ENCODE measurements at places on chromosomes 1 and 21.

GRCh38 chr1:228919914-228920313 is 184.6 kb downstream of the RHOU start:
- no peak for DNase-seq

DNA sequence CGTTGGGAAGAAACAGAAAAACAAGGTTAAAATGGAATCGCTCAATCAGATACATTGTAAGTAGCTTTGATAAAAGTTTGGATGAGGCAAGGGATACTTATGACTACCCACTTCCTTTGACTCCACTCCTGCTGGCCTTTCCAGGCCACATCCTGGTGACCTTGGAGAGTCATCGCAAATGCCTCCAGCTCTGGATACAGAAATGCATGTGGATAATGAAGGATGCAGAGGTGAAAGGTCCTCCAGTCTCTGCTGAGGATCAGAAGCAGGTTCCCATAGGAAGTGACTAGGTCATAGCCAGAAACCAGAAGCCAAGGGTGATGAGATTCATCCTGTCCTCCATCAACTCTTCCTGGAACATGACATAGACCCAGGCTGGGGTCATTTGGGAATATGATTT is 6.2 kb upstream of the CAMK1G start:
- DNase-seq: no peak

- DNase-seq: no peak
These were observed 120.9 kb downstream of the USP25 start for GRCh38 chr21:15850645-15851044.

- no peak for DNase-seq
These were observed 2.4 kb upstream of the FCRL4 start for GRCh38 chr1:157600236-157600635.

- no peak for DNase-seq
These were observed 131.8 kb downstream of the ACBD6 start for GRCh38 chr1:180370597-180370996.

GRCh38 chr21:25567472-25567871 is 39.8 kb downstream of the MRPL39 start:
- no peak for DNase-seq

- DNase-seq: no peak
These were observed 263.2 kb downstream of the PCP4 start for GRCh38 chr21:40130476-40130875.

- no peak for DNase-seq
These were observed 6.2 kb upstream of the BMP8A start for GRCh38 chr1:39485046-39485803.

DNA sequence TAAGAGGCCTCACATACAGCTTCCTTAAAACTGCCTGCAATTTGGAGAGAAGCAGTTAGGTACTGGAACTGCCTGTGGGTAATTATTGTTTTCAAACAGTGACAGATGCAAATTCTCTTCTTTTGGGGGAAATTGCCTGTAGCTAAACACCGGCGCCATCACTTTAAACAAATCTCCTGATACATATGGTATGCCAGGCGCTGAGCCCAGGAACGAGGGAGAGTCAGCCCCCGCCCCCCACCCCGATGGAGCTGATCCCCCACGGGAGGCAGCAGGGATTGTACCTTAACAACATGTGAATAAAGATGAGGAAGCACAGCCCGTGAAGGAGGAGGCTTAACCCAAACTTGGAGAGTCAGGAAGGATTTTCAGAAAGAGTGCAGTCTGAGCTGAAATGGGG is 7.1 kb downstream of the TMEM51 start:
- no peak for DNase-seq

DNA sequence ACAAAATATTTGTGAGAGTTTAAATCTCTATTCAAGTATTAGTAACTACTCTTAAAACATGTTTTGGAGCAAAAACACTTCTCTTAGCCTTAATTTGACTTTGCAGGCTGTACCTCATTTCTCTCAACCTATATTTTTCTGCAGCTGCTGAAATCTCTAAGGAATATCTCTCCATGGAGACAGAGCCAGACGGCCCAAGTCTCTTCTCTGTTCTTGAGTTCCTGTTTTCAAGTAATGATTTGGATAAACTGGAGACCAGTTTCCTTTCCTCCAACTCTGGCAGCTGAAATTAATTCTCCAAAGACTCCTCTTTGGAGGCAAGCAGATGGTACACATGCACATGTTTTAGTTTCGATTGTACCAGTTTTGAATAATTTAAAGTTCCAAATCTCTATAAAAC is 659.7 kb upstream of the NEGR1 start:
- DNase-seq: no peak

GRCh38 chr1:82494117-82494516 is 693.4 kb downstream of the ADGRL2 start:
- no peak for DNase-seq

DNA sequence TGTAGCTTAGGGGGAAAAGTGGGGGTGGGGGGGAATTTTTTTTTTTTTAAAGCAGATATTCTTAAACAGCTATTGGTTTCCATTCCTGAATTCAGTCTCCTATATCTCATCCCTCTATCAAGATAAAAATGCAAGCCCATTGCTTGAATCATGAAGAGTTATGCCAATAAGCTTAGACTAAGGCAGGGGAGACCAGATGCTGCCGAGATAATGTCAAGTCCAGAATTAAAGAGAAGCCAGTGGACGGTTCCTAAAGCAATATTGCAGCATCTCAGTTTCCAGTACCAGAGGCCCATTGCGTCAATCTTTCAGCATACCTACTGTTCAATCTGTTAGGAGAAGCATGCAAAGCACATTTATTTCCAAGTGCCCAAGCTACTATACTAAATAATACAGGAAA is 309.4 kb downstream of the BARHL2 start:
- no peak for DNase-seq

- DNase-seq: peak; percentile 77
These were observed 16.6 kb upstream of the CACYBP start for GRCh38 chr1:174982971-174983689.

DNA sequence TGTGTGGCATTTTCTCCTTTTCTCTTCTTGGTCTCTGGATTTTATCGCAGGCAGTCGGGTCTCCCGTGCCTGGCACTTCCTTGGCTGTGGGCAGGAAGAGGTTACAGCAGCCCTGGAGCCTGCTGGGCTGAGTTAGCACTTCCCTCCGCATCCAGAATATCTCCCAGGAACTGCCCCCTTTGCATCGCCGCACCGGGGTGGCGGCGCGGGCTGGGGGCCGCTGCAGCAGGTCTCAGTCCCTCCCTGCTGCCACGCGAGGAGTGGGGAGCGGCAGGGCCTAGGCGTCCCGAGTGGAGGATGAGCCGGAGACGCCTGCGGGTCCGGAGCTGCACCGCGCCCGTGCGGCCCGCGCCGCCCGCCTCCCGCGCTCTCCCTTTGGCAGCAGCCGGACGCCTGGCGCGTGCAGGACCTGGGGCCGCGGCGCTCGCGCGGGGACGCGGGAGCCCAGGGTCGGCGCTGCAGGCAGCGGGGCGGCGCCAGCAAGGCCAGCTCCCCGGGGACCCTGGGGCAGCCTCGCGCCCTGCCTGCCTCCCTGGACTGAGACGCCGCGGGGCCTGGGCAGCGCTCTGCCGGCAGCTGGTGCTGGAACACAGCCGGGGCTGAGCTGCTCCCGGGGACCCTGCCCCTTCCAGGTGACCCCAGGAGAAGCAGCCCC is 192.8 kb downstream of the PRDM2 start:
- DNase-seq: no peak

- DNase-seq: no peak
These were observed 232.0 kb upstream of the VAMP3 start for GRCh38 chr1:7538849-7539768.

DNA sequence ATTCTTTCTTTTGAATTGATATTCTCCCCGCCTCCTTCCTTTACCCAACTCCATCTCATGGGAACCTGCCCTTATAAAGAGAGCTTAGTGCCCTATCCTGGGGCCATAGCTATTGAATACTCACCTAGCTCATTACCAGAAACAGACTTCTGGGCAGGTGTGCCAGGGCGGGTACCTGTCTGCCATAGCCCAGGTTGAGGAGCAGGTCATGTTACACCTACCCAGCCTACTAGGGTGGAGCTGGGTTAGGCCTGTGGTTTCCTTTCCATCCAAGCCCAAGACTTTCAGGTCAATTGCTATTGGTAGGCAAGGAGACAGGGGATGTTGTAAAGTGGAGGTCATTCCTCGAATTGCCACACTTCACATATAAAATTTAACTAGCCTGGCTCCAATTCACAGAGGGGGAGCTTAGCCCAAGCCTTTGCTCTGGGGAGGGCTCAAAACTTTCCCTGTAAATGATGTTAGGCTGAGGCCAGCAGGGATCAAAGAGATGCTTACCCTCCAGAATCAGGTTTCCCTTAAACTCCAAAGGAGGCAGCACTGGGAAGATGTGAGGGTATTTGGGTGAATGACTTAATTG is 87.1 kb upstream of the IPO9 start:
- DNase-seq: no peak

DNA sequence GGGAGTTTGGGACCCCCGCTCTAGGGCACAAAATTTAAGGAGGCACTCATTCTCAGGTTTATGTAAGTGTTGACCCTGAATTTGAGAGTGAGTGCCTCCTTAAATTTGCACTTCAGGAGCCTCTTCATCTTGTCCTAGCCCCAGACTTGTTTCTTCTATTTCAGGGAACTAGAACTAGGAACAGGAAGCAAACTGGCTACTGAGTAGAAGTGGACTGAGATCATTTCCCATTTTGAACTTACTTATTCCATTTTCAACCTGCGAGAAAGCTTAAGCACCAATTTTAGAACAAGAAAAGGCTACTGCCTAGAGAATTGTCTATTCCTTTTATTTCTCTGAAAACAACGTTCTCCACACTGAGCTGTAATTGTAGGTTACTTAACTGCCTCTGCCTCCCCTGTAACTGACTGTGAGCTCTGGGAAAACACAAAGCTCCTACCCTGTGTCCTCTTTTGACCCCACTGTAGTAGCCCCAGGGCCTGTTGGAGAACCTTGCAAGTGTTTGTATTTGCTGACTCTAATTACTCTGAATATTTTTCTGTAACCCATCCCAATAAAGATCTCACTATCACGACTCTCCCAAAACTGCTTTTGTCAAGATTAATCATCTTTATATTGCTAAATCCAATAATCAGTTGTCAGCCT is 2.5 kb downstream of the PPT1 start:
- DNase-seq: no peak

- no peak for DNase-seq
These were observed 545.9 kb downstream of the PLPP3 start for GRCh38 chr1:56033321-56034037.

DNA sequence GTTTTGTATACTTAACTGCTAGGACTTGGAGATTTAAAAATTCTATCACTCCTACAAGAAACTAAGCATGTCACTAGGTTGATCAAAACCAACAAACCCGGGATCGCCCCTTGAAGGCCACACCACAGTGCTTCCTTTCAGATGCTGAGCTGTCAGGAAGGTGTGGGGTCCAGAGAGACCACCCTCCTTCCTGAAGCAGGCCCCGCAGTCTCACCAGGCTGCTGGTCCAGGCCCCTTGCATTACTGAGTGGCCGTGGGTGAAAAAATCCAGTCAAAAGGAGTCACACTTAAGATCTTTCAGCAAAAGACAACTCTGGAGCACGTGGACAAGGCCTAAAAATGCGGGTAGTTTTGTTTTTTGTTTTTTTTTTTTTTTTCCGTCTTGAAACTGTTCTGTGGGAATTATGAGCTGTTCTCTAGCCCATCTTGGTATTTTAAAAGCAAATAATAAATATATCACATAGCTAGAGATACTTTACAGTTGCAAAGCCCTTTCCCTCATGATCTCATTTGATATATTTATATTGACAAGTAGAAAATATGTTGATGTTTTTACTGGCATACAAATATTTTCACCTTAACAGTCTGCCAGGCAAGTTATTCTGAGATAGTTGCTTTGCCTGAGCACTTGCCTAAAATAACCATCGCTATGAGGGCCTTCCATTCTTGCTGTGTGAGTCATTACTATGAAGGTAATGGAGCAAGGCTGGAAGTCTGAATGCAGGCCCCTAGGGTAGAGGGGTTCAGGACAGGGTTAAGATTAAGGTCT is 73.1 kb upstream of the EDEM3 start:
- DNase-seq: no peak

DNA sequence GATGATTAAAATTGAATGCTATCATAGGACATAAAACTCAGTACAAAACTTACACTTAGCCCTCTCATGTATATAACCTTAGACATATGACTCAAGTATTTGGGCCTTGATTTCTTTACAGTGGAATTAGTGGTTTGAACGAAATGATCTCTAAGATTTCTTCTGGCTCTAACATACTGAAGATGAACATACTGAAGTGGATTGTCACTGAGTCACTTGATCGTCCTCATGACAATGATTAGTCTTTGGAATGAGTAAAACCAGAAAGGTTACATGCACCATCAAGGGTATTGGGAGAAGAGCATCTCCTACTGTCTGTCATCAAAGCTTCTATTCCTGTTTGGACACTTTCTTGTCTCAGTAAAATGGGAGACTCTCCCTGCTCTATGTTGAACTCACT is 17.4 kb downstream of the FMN2 start:
- DNase-seq: no peak

- DNase-seq: no peak
These were observed 354.6 kb downstream of the MATN1 start for GRCh38 chr1:30368651-30369240.

DNA sequence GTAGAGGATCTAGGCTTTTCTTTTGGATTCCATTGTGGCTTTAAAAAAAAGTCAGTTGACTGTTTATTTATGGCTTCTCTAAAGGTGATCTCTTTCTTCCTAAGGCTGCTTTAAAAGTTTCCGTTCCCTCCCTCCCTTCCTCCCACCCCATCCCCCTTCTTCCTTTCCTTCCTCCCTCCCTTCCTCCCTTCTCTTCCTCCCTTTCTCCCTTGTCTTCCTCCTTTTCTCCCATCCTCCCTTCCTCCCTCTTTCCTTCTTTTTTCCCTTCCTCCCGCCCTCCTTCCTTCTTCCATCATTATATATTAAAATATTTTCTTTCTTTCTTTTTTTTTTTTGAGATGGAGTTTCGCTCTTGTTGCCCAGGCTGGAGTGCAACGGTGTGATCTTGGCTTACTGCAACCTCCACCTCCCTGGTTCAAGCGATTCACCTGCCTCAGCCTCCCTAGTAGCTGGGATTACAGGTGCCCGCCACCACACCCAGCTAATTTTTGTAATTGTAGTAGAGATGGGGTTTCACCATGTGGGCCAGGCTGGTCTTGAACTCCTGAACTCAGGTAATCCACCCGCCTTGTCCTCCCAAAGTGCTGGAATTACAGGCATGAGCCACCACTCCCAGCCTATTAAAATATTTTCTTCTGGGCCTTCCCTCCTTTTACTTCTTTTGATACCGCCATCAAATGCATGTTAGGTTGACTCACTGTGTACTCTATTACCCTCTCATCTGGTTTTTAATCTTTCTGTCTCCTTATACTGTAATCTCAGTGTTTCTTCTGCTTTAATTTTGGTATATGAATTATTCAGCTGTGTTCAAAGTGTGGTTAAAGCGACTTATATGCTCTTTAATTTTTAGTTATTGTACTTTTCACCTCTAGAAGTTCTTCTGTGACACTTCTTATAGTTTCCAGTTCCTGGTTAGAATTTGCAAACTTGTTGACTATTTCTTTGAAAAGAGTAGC is 59.2 kb upstream of the ATP5PO start:
- no peak for DNase-seq

DNA sequence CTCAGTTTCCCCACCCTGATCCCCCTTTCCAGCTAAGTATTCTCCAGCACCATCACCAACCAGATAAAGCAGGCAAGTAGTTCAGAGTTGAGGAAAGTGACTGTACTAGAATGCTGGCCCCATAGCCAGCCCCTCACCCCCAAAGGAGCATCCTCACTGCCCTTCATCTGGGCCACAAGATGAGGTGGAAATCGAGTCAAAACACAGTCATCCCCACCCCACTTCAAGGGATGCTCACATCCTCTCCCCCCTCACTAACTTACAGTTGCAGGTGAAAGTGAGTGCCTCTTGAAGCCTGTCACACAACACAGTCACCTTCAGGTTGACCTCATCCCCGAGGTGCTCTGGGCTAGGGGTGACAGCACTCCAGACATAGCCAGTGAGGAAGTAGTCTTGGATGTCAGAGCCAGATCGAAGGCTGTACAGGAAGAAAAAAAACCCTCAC is 30.4 kb downstream of the PIK3C2B start:
- DNase-seq: no peak
